ENCODE measurements at places on chromosomes 6 and 20.

GRCh38 chr6:30322527-30323501, 3.9 kb upstream of the TRIM39 start:
- no peak for DNase-seq

- DNase-seq = no peak
Measured at GRCh38 chr6:12449447-12449846, 159.3 kb downstream of the EDN1 start.

DNA sequence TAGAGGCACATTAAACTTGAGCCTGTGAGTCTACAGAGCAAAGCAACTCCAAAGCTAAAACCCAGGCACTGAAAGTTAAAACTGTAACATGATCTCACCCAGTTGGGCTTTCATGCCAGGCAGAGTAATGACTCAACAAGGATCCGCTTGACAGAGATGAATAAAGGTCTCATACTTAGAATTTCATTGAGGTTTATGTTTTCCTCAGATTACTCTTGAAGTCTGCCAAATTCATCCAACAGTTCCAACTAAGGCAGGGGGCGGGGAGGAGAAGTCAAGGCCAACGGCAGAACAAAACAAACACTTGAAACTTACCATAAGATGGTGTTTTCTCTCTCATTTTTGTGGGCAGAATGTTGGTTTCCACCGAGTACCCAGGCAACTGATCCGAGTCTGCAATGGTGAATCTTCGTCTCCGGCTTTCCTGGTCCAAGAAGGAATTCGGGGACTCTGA, 54.0 kb upstream of the IPCEF1 start:
- no peak for DNase-seq

DNA sequence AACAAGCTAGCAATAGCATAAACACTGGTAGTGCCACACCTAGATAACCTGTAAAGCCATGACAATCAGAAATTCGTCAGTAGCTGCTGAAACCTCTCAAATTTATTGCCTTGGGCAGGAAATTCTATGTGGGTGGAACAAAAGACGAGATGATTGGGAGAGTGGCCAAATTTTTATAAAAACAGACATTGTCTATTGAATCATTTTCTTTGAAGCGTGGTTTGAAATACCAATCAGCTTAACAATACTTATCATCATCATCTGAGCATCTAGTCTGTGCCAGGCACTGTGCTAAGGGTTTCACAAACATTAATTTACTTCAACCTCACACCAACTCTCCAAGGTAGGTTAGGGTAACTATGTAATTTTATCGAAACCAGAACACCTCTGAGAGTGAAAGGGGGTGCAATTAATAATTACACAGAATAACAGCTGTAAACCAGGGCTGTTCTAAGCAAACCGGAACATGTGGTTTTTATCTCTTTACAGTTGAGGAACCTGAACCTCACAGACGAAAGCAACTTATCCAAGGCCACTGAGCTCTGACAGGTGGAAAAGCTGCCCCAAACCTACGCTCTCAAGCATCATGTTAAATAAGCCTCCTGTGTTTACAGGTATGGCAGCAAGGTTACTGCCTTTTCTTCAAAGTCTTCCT, 43.4 kb downstream of the NHSL1 start:
- DNase-seq = no peak

- DNase-seq = no peak
Measured at GRCh38 chr6:111294374-111294967, 188.5 kb downstream of the REV3L start.

GRCh38 chr6:44238687-44239350, 8.1 kb upstream of the HSP90AB1 start:
- DNase-seq = no peak

GRCh38 chr6:6796818-6797217, 208.3 kb downstream of the LY86 start:
- no peak for DNase-seq

DNA sequence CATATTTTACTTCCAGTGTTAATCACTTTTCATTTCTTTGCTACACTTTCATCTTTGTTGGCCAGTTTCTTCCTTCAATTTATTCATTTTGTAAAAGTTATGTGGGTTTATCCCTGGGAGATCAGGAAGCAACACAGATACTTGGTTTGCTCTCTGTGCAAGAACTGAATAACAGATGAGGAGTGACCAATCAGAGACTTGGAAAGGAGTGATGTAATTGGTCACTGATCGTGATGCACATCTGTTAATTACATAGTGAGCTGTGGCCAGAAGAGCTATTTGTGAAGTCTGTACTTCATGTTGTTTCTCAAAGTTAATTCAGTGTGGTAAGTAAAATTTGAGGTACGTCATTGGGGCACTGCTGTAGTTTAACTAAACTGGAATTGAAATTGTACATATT, 21.3 kb downstream of the ANKRD6 start:
- DNase-seq = no peak

DNA sequence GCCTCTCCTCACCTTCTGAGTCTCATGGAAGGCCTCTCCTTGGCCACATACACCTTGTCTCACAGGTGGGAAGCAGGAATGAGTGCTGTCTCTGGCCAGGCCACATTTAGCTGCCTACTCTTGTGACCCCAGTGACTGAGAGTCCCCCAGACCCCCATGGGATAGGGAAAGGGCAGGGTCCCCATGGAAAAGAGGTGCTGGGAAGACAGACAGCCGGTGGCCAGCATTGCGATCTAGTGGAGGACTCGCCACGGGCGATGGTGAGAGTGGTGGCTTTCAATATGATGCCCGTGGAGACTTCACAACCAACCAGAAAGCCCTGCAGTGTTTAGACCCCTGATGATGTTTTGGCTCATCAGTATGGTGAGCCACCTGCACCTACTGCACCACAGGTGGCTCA, 19.8 kb downstream of the MANBAL start:
- no peak for DNase-seq

GRCh38 chr6:79189760-79190350, 44.6 kb downstream of the HMGN3 start:
- DNase-seq = no peak

GRCh38 chr6:14596410-14596809, 478.8 kb downstream of the CD83 start:
- DNase-seq = no peak

DNA sequence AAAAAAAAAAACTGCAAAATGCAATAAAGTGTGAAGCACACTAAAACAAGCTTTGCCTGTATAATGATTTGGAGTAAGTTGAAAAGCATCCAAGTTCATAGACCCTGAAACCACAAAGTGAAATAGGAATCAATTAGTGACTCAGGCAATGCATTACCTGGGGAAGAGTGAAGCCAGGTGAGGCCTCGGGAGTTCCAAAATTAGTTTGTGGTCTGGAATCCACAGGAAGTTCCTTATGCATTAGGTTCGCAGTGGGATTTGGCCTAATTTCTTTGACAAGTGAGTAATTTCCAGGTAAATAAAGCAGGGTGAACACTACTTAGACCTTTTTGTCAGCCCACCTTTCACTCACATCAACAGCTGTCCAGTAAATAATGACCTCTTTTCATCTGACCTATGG, 490.8 kb downstream of the CBLN4 start:
- no peak for DNase-seq

- no peak for DNase-seq
Measured at GRCh38 chr6:154341871-154342270, 14.7 kb downstream of the IPCEF1 start.

- no peak for DNase-seq
Measured at GRCh38 chr6:64123761-64124633, 488.4 kb downstream of the PHF3 start.

DNA sequence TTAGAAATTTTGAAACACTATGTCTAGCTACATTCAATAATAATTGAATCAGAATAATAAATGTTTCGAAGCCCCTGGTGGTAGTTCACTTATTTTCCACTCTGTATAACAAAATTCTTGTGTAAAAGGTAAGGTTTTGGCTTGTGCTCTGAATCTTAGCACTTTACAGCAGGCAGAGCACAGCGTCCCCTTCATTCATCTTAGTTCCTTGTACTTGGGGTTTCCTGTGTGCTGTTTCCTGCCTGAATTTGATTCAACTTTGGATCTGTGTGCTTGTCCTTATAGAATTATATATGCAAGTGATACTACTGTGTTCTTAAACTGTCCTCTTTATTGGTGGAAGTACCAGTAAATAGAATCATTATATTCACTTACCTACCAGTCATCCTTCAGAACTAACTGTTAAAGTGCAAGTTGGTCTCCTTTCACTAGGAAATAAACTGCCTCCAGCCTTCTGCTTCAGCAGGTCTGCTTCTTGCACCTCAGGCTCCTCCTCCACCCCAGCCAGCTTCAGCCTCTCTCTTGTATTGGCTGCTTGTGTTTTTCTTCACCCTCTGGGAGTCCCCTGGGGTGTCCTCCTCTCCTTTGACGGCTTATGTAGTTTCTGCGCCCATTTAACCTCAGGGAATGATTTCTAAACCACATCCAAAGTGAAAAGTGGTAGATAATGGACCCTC, 28.8 kb upstream of the TULP4 start:
- peak; percentile 22 for DNase-seq

- DNase-seq = no peak
Measured at GRCh38 chr6:72048080-72048479, 161.7 kb downstream of the RIMS1 start.

DNA sequence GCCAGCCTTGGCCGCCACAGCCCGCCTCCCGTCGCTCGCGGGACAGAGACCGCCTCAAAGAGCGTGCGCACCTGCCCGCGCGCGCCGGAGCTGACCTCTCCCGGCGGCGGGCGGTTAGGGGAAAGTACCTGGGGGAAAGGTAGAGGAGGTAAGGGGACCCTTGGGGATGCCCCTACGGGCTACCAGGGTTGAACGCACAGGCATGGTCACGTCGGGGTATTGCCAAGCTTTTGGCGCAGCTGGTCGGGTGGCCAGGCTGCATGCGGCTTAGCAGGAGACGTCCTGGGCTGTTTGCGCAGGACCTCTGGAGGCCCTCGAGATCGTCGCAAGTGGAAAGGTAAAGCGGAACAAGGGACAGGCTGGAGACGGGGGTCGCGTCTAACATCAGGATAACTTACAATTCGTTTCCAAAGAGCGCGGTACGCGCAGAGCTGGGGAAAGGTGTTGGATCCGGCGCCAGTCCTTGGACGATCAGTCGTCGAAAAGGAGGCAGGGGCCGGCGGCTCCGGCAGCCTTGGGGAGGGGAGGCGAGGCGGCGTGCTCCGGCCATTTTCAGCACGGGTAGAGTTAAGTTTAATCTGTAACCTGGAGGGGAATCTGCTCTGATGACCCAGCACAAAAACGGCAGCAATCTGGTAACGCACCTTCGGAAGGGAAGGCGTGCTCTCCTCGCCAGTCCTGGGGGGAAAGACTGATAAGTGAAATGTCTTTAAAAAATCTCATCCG, 9.0 kb downstream of the GNAS-AS1 start:
- peak; percentile 39 for DNase-seq

DNA sequence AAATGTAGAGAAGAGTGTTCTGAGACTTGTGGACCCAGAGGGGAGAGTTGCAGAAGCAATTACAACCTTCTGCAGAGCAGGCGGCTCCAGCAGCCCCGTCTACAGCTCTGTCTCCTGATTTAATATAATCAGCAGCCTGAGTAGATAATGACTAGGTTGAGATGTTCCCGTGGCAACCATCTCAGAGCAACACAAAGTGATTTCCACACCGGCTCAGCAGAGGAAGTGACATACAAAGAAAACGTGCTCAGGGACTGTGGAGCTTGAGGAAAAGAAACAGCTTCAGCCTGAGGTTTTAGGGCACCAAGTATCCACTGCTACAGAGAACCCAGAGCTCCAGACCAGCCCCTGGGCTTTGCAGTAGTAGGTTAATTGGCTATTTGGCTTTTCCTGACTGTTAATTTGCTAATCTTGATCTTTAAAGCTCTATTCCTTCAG, 136.4 kb downstream of the MTFR2 start:
- peak; percentile 81 for DNase-seq

DNA sequence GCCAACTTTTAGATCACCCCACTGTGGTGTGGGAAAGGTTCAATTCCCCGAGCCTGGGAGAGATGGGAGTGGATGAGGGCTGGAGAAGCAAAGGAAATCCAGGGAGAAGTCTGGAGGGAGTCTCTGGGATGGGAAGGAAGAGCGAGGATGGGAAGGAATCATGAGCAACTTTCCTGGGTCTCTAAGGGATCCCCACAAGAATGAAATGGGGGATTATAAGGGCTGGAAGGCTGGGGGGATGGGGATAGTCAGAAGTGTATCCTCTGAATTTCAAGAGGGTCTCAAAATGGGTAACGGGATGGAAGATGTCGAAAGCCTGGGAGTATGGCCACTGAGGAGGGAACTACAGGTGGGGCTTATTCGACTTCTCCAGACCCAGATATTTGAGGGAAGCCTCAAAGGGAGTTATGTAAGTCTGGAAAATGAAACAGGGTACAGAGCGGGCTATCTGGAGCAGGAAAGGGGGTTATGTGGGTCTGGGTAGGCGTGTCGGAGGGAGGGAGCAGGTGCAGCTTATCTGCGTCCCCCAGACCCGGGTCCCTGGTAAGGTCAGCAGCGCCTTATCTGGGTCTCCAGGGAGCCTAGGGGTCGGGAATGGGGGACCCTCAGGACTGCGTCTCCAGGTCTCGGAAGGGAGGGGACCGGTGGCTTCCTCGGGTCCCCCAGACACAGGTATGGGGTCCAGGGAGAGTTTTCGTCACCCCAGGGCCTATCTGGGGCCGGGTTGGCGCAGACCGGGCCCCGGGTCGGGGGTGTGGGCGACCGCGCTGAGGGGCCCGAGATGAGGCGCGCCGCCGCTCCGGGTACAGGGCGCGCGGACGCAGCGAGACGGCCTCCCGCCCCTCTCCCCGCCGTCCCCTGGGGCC, 550 bp downstream of the PLAGL2 start:
- peak; percentile 56 for DNase-seq

GRCh38 chr20:4027590-4028265, 12.4 kb upstream of the RNF24 start:
- no peak for DNase-seq

DNA sequence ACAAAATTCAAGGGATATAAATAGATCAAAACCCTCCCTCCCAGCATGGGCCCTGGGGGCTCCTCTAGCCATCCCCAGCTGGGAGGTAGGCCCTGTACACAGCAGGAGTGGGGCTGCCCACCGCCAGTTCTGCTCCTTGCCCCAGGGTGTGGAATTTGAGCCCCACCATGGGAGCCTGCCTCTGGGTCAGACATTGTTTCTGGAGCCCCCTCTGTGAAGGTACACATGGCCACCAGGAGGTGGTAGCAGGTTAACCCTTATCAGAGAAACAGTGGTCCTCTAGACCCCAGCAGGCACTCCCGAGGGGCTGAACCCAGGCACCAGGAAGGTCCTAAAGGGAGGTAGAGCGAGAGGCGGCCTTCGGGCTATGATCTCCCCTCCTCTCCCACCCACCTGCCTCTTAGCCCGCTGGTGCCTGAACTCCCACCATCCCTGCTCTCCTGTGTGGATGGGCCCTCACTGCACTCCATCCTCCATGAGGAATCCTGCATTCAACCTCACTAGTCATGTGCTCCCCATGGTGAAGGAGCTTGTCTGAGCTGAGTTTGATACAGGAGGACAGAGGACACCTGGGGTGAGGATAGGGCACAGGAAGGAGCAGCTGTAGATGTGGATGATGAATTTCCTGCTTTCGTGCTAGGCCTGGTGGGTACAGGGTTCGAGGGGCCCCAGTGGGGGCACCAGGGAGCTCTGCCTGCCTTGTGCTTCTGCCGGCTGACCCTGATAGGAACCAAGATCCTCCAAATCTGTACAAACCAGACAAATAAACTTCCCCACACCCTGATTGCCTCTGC, 114.9 kb downstream of the GRM4 start:
- DNase-seq = no peak
